ENCODE measurements at places on chromosomes 7 and 10. TPM values are rescaled to one million over a fixed set of nuclear protein-coding genes. Genes with fewer than 3 reads are reported as not detected.

DNA sequence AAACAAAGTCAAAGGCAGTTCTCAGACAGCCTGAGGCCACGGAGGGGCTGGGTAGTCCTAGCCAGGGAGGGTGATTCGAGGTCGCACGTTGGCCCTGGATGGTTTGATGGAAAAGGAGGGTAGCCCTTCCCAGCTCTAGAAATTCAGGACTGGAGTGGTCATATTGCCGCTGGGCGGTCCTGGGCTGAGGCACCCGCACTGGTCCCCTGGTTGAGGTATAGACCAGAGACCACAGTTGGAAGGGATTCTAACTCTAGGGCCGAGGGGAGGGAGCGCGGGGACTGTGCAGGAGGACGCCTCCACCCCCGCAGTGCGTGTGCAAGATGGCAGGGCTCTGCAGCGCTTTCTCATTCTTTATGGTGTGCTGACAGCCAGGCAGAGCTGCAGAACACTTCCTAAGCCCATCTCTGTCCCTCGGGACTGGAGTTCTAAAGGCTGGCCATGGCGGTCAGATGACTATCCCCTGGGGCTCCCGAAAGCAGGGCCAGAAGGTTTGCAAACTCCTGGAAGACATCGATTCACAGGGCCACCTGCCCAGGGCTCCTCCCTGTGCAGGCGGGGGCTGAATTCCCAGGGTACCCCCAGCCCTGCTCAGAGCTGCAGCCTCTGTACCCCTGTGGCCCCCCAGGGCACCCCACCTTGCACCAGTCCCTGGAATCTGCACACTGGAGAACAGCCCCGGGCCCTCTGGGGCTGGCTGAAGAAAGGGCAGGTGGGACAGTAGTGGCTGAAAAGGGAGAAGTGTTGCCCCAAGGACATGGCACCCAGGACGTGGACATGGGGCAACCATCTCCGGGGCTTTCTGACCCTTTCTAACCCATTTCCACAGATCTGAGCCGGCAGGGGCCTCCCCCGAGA lies 51.0 kb upstream of the ELN start:
- DNase-seq, result no peak

Gene ASB10
- not detected for total RNA-seq

DNA sequence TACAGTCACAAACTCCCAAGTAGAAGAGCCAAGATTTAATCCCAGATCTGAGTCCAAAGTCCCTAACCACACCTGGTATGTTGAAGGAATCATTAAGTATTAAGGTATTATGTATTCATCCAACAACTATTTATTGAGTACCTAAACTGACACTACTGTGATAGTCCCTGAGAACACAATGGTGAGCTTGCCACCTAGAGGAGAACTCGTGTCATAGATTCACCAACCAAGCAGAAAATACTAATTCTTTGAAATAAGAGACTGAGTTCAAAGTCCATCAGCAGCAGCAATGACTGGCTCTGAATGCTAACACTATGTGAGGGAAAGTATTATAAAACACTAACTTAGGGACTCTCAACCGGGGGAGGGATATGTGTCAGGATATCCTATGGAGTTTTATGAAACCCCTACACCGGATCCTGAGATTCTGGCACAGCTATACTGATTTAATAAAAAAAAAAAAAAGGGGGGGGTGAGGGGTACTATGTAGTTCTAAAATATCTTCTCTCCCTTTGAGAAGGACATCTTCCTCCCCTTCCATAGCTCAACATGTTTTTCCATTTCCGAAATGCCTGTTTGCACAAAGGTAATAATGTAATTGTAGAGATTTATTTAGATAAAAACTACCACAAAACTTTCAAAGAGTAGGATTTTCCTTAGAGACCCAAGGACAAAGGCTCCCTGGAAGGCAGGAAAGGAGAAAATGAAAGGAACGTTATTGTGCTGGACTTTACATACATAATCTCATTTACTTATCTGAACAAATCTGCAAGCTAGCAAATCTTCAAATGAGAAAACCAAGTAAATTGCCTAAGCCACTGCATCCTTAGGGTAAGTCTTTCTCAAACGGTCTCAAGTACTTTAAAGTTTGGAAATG lies 1.6 kb downstream of the NCOA4 start:
- DNase-seq, result no peak

- DNase-seq, result no peak
Measured at GRCh38 chr7:16106300-16106699, 315.0 kb downstream of the CRPPA start.

GRCh38 chr7:16695621-16696237 lies 49.7 kb downstream of the BZW2 start:
- no peak for DNase-seq

GRCh38 chr10:106395041-106395749 lies 769.3 kb downstream of the SORCS1 start:
- DNase-seq, result no peak

GRCh38 chr7:13988065-13988464 lies 1.4 kb downstream of the ETV1 start:
- DNase-seq, result no peak

GRCh38 chr7:7180725-7181449 lies 1.5 kb upstream of the C1GALT1 start:
- no peak for DNase-seq

DNA sequence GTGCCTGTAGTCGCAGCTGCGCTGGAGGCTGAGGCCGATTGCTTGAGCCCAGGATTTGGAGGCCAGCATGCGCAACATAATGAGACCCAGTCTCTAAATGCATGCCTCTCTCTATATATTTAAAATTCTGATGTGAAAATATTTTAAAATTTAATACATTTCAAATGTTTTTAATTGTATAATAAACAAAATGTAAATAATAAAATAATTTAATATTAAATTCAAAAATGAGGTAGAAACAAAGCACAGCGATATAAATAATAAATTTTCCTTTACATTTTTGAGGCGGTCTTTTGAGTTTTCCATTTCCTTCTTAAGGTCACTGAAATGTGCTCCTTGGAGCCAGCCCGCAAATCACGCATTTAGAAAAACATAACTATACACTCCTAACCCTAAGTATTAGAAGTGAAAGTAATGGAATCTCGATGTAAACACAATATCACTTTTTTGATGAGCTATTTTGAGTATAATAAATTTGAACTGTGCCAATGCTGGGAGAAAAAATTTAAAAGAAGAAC lies 523 bp upstream of the CDK1 start:
- DNase-seq, result no peak

- DNase-seq, result peak; percentile 13
Measured at GRCh38 chr7:157635148-157635500, 298.3 kb downstream of the DNAJB6 start.

DNA sequence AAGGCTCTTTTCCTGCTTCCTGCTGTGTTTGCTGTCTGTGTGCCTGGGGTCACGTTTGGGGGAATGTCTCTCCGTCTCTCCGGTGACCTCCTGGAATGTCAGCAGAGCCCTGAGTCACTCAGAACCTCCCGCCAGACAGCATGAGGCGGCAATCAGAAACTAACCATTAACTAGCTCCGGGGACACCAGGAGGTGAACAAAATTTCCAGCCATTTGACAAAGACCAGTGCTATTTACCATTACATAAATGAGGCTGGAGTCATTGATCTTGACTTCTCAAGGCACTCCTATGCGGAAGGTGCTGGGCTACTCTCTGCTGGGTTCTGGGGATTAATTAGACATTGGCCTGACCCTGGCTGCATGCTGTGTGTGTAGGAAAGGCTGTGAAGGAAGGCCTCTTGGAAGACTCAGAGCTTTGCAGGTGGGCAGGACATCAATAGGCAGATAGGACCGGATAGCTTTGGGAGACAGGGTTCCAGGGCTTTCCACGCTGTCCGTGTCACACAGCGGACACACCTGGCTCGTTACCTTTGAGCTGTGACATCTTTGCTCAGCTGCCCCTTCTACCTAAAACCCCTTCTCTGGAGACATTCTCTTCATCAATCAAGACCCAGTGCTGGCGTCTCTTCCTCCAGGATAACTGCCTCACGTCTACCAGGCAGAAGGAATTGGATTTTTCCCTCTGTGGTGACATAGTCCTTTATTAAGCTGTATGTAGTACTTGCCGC lies 77.0 kb downstream of the PFKFB3 start:
- no peak for DNase-seq

- no peak for DNase-seq
Measured at GRCh38 chr10:119650062-119650461, 1.1 kb upstream of the BAG3 start.

Gene OR2A42
- total RNA-seq, result not detected

Gene NPY4R2
- not detected for total RNA-seq

DNA sequence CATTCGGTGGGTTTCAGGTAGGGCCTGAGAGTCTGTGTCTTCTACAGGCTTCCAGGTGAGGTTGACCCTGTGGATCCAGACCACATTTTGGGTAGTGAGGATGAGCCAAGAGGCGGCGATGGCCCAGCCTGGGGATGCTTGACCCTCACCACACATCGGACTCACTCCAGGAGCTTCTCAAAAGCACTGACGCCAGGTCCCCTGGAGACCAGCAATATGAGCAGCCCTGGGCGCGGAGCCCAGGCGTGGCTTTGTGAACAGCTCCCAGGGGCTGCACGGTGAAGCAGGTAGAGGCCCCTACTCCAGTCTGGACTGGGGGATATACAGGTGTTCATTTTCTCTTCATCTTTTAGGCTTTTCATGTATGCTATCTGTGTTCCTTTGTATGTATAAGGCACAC lies 139.7 kb upstream of the PCBD1 start:
- DNase-seq, result no peak

- DNase-seq, result no peak
Measured at GRCh38 chr7:11341285-11341944, 367.7 kb downstream of the PHF14 start.

- no peak for DNase-seq
Measured at GRCh38 chr7:88401009-88401623, 94.4 kb upstream of the STEAP4 start.

DNA sequence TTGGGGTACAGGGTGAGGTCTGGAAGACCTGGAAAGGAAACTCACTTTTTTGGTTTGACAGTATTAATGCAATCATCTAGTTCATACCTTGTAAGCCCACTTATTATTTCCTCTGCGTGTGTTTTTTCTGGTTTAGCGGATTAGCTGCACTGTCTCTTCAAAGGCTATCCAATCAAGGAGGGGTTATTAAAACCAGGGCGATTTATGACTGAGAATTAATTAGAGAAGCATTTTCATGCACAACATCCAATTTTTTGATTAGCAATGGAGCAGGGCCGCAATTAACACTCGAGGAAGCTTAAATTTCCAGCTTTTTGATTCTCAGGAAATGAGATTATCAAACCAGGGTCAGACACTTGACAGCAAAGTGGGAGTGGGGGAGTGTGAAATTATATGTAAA lies 248.9 kb downstream of the EXOC4 start:
- no peak for DNase-seq

- no peak for DNase-seq
Measured at GRCh38 chr10:88332503-88333247, 250.4 kb downstream of the RNLS start.

GRCh38 chr10:89030791-89031190 lies 40.2 kb downstream of the FAS start:
- DNase-seq, result no peak

DNA sequence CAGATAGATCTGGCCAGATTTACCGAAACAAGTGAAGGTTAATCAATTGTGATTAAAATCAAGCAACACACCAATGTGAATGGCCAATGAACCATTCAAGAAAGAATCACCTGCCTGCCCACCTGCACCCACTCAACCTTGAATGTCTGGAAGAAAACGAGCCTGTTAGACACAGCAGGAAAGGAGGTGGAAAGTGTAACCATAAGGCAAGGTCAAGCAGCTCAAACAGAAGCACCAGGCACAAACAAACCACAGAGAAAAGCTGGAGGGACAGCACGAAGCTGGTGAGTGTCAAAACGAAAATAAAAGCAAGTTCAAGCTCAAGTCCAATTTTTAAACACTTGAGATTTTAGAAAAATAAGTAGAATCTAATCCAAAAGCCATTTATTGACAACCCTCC lies 64.9 kb downstream of the STEAP1B start:
- DNase-seq, result no peak

Gene TMEM139
- not detected for total RNA-seq

DNA sequence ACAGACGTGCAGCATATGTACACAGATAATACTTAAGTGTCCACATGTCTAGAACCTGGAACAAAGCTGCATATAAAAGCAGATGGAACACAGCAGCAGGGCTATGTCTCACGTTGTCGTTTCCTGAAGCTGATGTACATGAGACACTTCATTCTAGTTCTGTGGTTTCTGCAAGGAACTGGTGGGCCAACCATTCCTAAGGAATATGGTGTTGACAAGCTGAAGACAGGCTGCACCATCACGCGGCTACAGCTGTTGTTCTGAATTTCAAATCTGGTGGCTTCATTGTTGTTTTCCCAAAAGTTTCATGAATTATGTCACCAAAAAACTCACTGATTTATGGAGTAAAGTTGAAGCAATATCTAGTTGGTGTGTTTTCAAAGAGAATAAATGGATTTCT lies 33.7 kb downstream of the PRKAG2 start:
- no peak for DNase-seq

DNA sequence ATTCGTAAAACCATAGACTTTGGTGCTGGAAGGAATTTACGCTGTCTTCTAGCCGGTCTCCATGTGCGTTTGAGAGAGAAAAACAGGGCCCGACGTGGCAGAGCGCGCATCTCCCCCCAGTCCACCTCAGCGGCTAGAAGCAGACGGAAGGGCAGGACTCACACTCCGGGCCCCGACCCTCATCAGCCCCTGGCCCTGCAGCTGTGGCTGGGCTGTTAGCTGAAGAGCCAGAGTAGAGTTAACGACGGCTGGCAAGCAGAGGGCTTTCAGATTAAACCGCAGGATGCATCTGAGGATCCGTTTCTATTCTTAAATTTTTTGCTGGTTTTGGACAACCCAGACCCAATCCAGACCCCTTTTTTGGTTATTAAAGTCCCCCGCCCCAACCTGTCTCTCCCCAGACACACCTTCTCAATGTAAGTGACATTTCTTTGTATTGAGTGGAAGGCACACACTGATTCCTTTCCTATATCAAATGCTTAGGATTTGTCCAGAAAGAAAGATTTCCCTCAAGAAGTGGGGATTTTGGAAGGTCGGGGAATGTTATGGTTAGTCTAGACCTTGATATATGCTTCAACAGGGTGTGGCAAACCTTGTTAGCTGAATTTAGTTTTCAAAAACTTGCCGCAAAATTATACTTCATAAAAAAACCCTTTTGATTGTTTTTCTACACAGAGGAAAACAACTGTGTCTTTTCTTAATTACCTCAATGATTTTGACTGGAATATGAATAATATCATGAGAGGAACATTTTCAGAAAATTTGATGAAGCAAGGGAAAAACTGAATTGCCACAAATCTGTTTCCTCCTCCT lies 1.7 kb upstream of the TBX20 start:
- DNase-seq, result no peak

DNA sequence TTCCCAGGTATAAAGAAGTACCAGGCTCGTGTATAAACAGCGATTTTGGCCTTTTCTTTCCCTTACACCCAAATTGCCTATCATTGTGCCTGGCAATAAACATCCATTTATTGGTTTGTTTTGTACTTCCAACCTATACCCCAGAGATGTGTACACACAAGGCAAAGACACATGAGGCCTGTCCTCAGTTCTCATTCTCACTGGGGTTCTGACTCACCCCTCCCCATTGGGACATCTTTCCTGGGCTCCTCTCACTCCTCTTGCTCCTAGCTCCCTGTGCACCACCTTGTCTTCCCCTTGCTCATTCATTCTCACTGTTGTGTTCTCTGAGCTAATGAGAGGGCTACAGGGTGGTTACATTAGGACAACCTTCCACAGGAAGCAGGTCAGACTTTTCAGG lies 240.7 kb downstream of the ANK3 start:
- no peak for DNase-seq

GRCh38 chr7:24879291-24879690 lies 100.7 kb downstream of the OSBPL3 start:
- no peak for DNase-seq

GRCh38 chr7:155422151-155422550 lies 35.8 kb upstream of the EN2 start:
- no peak for DNase-seq

Gene CHST3
- total RNA-seq, result not detected

Data from natural killer cell treated with Interleukin-12 subunit alpha and Interleukin-12 subunit beta and Interleukin-15 and Interleukin-18, amount 100 ng/mL, for 72 hours (primary cell).